Pancreas (tissue), 10 donors: ENCODE measurements at places on chromosomes 4 and X. TPM values are rescaled to one million over a fixed set of nuclear protein-coding genes. Genes with fewer than 3 reads are reported as not detected.

- DNase-seq: no peak
These were observed 658.2 kb downstream of the KLHL13 start for GRCh38 chrX:117458243-117458968.

DNA sequence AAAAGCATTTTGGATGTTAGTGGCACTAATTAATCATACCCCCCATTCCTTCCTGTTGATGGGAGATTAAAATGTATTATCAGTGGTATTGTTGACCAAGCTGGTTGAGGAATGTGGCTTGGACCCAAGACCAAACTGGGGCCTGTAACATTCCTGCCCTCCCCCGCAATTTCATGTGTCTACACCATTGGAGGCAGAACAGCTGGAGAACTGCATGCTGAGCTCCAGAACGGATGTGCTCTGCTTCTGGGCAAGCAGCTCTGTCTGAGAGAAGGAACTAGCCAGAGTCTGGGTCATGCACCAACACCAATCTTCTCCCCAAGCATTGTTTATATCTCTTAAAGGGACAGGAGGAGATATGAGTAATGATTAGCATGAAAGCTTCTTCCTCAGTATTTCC lies 185.5 kb downstream of the CEP135 start:
- DNase-seq: no peak

Gene NAA11
- total RNA-seq: not detected

Gene CCNB3
- 0.52 TPM for total RNA-seq

GRCh38 chr4:17823871-17824669 lies 13.3 kb downstream of the NCAPG start:
- DNase-seq: no peak

- no peak for DNase-seq
These were observed 62.0 kb downstream of the BCOR start for GRCh38 chrX:40035726-40036125.

GRCh38 chr4:123449362-123449761 lies 52.8 kb downstream of the SPRY1 start:
- no peak for DNase-seq

DNA sequence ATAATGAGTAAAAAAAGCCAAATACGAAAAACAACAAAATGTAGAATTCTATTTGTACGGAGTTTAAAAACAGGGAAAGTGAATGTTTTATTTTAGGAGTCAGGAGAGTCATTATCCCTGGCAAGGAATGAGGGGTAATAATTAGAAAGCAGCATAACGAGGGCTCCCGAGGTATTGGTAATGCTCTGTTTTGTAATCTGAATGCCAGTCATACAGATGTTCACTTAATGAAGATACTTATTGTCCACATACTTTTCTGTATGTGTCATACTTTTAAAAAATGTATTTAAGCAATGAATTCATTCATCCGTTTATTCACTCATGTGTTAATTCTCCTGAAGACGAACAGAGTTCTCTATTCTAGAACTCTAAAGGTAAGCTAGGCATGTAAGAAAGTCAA lies 87.8 kb upstream of the BMP2K start:
- no peak for DNase-seq

DNA sequence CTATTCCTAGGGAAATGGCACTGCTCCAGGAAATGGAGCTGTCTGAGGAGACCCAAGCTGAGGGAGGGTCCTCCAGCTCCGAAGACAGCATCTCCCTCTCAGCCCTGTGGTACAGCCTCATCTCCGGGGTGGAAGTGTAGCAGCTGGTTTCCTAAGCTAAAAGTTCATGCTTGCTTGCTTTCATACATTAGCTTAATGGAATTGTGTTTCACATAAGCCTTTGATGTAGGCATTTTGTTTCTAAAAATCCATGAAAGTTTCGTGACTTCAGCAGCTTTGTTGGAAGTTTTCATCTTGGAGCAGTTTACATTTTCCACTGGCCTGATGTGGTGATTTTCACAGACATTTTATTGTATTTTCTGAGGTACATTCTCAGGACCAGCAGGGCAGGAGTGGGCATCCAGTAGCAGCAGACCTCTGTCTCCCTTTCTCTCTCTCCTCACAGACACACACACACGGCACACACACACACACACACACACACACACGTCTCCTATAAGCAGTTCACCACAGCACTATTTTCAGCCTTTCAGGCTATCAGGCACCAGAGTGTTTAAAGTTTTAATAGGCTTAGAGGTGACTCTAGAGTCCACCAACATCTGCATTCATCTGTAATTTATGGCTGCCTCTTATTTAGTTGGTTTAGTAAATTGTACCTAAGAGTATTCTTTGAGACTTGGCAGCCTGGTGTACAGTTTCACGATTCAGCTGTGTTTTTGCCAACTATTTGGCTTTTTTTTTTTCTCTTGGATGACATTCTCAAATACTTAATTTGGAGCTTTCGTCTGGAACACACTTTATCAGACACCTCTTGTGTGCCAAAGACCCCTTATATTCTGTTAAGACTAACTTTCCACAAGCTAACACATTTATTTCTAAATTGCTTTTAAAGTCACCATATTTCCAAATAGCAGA lies 225.8 kb upstream of the SFRP2 start:
- no peak for DNase-seq

DNA sequence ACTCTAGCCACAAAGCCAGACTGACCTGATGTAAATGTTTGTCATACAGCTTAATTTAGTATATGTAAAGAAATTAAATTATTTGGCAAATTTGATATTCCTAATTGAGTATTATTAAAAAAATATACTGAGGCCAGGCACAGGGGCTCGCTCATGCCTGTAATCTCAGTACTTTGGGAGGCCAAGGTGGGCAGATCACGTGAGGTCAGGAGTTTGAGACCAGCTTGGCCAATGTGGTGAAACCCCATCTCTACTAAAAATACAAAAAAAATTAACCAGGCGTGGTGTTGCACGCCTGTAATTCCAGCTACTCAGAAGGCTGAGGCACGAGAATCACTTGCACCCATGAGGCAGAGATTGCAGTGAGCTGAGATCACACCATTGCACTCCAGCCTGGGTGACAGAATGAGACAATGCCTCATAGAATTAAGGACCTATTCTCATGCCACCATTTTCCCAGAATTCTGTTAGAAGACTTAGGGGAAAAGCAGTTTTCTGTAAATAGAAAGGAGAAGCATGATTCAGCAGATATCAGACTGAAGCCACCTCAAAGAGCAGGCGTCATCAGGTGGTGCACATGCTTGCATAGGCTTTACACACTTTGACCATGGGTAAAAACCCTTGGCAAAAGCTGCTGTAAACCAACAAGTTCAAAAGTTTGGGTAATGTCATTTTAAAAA lies 6.1 kb downstream of the UBQLN2 start:
- DNase-seq: no peak

Gene ZCCHC18
- 1.5 TPM for total RNA-seq

DNA sequence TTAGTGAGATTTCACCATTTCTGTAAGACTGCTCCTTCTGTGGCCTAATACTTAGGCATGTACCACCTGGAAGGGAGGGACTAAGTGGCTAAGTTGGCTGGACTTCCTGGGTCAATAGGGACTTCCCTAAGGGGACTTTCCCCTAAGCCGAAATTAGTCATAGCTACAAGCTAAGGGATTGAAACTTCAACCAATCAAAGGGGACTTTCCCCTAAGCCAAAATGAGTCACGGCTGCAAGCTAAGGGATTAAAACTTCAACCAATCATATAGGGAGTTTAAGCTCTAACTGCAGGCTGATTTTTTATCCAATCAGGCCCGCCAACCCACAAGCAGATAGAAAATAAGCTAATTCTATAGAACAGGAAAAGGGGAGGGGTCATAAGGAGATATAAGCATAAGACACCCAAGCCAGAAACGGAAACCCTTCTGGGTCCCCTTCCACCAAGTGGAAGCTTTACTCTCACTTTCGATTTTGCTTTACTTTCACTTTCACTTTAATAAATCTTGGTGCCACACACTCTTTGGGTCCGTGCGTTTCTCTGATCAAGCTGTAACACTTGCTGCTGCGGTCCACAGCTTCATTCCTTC lies 382.8 kb downstream of the KLHL4 start:
- no peak for DNase-seq

DNA sequence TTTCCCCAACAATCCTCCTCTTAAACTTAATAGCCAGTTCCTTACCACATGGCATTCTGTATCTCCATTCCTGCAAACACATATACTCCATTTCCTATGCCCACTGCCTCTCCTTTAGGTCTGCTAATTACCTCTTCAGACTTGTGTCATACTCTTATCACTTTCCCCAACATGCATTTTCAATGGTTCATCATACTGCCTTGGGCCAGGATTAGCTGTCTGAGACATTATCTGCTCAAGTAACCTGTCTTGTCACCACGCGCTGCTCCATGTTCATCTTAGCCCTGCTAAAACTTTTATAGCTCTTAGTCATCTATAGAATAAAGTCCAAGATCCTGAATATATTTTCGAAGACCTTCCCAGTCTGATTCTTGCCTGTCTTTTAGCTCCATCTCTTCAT lies 224.1 kb upstream of the GK2 start:
- no peak for DNase-seq

DNA sequence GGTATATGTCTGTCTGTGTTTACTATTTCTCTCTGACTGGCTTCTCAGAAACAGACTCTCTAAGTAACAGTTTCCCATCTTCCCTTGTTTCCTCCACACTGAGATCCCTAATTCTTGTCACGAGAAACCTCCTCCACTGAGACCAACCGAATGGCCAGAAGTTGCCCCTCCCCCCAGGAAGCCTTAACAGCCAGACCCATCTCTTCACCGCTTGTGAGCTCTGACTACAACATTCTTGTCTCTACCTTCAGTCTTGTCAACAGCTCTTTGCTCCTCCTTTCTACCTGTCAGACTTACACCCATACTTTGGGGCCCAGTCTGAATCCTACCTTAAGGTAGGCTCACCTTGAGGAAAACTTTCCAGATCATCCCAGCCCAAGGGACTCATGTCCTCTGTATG lies 90.8 kb downstream of the NHSL2 start:
- no peak for DNase-seq

Gene TAF7L
- not detected for total RNA-seq

GRCh38 chr4:6783111-6783981 lies 819 bp downstream of the KIAA0232 start:
- peak; percentile 94 for DNase-seq

Gene TMEM184C
- total RNA-seq: 15.7 TPM

Gene HHIP
- 9.6 TPM for total RNA-seq

DNA sequence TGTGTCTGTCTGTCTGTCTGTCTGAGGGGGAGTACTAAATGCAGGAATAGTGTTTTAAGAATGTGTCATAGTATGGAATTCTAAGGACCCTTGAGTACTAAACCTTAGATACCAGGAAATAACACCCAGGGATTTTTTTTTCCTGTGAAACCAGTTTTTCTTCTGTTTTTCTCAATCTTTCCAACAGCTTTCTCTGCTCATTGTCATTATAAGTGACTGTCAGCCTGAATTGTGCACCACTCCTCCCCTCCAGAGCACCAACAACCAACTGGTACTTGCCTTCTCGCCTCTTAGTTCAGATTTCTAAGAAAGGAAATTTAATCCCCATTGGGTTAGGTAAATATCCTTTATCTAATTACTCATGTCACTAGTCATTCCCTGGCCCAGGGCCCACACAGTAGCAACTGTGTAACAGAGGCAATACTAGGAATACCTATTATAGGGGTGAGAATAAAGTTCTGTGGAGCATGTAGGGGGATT lies 320.6 kb downstream of the ADGRL3 start:
- no peak for DNase-seq

DNA sequence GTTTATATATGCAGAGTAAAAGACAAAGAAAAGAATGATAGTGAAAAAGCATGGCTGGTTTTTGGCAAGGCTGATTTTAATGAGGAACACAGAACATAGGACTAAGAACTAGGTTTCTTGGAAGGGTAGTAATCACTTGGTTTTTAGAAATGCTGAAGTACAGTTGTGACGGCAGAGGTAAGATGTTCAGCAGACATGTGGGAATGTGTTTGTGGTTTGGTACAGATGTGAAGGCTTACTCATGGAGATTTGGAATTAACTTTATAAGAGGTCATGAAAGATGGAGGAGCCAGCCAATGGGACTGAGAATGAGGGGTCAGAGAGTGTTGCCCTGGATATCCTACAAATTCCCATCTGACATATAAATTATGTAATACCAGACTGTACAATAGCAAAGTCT lies 243.6 kb downstream of the NPFFR2 start:
- DNase-seq: no peak

DNA sequence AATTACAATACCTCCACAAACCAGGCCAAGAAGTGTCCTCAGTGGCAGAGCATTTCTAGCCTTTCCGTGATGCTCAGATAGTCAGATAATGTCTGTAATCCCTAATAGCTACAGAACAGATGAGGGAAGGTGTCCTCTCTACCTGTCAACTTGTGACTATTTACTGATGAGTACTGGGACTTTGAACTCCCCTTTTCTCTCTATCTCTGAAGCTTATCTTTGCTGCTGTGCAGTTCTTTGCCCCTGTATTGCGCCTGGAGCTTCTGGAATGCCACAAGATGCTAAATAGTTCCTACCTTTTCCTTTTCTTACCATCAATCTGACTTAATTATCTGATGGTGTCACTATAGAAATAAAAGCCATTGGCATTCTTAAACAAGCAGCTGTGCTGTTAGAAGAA lies 30.5 kb downstream of the FGF2 start:
- DNase-seq: no peak

DNA sequence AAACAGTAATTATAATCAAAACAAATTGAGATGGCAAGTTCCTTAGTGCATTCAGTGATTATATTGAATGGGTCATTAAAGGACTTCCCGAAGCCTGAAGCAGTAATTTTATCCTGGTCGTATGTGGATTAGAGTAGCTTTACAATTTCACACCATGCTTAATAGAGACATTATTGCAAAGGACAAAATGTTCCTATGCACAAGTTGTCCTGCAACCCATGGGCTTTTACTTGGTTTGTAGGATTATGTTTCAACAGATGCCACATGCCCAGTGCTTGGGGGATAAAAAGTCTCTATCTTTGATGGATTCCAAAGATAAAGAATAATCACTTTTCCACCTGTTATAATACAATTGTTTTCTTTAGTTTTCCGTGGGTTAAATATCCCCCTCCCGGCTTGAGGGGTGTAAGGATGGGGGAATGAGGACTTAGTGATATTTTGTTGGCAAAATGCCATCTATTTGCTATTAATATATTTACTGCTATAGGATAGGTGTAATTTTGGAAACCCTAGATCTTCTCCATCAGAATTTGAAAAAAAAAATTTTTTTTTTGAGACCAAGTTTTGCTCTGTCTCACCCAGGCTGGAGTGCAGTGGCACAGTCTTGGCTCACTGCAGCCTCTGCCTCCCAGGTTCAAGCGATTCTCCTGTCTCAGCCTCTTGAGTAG lies 156.5 kb upstream of the ETNPPL start:
- DNase-seq: no peak

Gene HDAC8
- total RNA-seq: 14.8 TPM

Gene EGFL6
- total RNA-seq: 0.28 TPM

Gene PCSK1N
- total RNA-seq: 10.3 TPM

DNA sequence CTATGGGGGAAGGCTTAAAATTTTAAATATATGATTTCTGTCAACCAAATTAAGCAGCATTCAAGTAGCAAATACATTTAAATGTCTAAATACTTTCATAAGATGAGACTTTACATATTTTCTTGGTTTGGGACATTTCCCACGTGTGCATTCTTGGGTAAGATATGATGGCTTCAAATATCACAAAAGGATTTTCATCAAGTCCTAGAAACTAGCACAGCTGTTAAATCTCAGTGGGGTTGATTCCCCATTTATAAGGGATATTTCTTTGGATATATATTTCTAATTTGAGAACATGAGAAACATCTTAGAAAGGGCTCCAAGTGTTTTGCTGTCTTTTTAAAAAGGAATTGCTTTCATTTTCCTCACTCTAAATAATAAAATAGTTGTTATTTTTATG lies 90.2 kb downstream of the P2RY10 start:
- no peak for DNase-seq

GRCh38 chr4:14792702-14793227 lies 209.5 kb upstream of the CPEB2 start:
- no peak for DNase-seq
